GM12878 (cell line): ENCODE measurements at places on chromosomes 11 and 22. TPM values are rescaled to one million over a fixed set of nuclear protein-coding genes. Genes with fewer than 3 reads are reported as not detected.

DNA sequence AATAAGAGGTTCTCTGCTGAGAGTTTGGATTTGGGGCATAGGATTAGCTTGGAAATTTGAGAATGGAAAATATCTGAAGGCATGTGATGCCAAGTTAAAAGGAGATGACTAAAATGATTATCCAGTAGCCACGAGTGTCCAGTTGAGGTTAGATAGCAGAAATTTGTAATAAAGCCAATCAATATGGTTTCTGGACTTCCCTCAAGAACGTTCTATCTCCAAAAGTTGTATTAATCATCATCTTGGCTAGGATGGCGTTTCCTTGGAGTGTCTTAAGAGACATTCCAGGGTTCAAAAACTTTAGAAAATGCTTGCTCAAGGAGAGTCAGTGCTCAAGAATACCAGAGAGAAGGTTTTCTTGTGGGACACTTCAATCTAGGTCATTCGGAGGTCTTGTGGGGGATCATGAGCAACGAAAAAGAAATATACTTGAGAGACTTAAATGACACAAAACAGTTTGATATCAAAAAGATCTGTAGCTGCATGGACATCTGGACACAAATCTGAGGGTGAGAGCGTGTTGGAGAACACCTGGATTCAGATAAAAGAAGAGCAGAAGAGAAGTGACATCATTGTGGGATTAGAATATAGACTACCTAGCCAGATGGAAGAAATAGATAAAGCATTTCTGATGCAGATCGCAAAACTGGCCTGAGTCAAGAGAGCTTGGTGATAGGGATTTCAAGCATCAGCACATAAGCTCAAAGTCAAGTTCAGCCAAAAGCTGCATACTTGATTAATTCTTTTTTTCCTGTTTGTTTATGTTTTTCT, 97.7 kb downstream of the ARFGAP2 start:
- DNase-seq, result no peak

Gene SAA2
- 0.43 TPM in 1 of 2 replicates, not detected in the other for polyA plus RNA-seq

GRCh38 chr11:33574331-33574730, 126.3 kb downstream of the C11orf91 start:
- DNase-seq, result no peak

Gene CD248
- polyA plus RNA-seq, result 0.13 and 0.20 TPM in 2 replicates

Gene SOX10
- polyA plus RNA-seq, result 0.05 TPM in 1 of 2 replicates, not detected in the other
